NCI-H226 (cell line): ENCODE measurements at places on chromosomes 2 and 18.
A peak's percentile ranks its signal among the peaks of the same experiment; 100 is the strongest.

- DNase-seq, result no peak
These were observed 59.1 kb downstream of the ARL4C start for GRCh38 chr2:234437642-234438304.

- DNase-seq, result no peak
These were observed 33.1 kb downstream of the IRS1 start for GRCh38 chr2:226766352-226767055.

DNA sequence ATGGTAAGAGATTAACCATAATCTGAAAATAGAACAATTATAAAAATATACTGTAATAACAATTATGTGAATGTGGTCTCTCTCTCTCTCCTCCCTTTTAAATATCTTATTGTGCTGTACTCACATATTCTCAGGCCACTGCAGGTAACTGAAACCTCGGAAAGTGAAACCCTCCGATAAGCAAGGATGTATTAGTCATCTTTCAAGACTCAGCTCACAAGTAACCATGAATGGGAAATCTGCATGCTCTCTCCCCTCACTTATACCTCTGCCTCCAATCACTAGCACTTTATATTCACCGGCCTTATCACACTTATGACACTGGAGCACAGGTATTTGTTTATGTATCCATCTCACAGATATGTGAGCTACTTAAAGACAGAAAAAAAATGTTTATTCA is 139.7 kb downstream of the LRP2 start:
- peak; percentile 32 for DNase-seq

DNA sequence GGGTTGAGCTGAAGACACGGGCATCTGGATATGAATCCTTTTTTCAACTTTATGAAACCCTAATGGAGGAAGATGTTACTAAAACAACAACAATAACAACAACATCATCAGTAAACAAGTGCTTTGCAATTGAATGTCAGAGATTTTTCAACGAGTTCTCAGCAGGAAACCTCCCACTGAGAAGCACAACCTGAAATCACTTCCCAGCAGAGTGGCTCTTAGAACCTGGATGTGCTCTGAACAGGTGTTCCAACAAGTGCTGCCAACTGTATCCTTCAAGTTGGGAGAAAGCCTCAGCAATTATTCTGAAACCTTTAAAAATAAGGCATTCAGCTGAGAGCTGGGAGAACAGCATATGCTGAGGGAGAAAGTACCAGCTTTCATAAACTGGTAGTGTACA is 1622.7 kb upstream of the CELF4 start:
- no peak for DNase-seq

GRCh38 chr18:78482378-78482777 is 497.2 kb upstream of the SALL3 start:
- no peak for DNase-seq

GRCh38 chr2:45102579-45103117 is 93.4 kb upstream of the SIX2 start:
- no peak for DNase-seq

DNA sequence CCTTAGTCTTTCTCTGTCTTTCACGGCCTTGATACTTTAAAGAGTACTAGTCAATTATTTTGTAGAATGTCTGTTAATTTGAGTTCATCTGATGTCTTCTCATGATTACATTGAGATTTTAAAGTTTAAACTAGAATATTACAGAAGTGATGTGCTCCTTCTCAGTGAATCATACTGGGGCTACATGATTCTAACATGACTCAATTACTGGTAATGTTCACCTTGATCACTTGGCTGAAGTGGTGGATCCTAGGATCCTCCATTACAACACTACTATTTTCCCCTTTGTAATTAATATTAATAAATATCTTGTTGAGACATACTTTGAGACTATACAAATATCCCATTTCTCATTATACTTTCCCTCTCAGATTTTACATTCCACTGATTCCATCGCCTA is 148.5 kb downstream of the CAMKMT start:
- peak; percentile 27 for DNase-seq

GRCh38 chr2:65628156-65628555 is 195.8 kb upstream of the SPRED2 start:
- no peak for DNase-seq

DNA sequence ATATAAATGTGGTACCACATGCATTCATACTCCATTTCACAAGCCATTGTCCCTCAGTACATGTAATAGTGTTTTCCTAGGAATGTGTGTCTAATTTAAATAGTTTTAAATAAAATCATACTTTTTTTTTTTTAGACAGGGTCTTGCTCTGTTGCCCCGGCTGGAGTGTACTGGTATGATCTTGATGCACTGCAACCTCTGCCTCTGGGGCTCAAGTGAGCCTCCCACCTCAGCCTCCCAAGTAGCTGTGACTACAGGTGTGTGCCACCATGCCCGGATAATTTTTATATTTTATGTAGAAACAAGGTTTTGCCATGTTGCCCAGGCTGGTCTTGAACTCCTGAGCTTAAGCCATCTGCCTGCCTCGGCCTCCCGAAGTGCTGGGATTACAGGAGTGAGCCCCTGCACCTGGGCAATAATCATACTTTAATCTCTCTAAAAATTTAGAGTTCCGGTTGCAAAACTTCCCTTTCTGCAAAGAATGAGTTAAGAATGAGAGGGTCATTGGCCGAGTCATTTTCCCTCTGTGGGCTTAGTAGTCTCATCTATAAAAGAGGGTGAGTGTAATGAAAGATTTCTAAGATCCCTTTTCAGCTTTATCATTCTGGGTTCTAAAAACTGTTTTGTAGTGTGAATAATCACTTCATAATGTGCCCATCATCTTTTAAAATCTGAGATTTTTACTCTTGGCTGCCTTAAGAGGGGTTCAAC is 116.0 kb upstream of the PELI1 start:
- no peak for DNase-seq

DNA sequence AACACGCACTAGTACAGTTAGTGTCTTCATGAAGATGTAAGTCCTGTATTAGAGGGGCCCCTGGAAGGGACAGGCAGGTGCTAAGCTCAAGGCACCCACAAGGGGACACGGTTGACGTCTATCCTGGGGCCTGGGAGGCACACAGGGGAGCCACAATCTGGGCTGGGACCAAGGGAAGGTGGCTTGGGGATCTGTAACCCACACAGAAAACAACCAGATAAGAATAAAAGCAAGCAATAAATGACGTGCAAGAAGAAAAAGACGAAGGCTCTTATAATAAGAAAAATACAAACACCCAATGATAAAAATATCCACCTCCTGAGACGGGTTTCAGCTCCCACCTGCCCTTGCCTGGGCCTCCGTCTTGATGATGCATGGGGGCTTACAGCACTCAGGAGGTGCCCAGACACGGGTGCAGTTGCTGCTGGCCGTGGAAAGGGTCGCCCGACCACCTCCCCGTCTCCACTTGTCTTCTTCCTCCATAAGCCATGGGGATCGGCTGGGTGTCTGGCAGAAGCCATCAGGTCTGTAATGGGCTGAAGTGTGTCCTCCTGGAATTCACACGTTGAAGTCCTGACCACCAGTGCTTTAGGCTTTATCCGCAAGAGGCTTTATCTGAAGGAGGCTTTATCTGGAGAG is 73.9 kb downstream of the TWIST2 start:
- DNase-seq, result no peak

- no peak for DNase-seq
These were observed 197.5 kb upstream of the FN1 start for GRCh38 chr2:215633360-215633759.

DNA sequence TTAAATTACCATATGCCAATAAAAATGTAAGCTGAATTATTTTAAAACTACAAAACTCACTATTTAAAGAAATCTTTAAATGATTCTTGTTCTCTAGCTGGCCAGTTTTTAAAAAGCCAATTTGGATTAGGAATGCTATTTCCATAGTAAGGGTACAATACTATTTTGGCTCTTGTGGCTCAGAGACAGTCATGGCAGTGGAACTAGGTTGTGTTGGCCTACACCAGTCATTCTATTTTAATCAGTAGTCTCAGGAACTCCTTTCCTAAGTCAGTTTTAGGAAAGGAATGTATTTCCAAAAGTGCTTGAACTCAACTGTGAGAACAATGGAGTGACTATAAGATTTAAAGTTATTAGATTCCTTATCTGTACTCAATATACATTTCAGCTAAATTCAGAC is 5.9 kb downstream of the BOLL start:
- no peak for DNase-seq

GRCh38 chr2:98086491-98087446 is at the start of gene VWA3B:
TSS of gene VWA3B (plus strand) at chr2:98087167. CDS start at chr2:98093093, 5,926 bp downstream.
- DNase-seq, result no peak

DNA sequence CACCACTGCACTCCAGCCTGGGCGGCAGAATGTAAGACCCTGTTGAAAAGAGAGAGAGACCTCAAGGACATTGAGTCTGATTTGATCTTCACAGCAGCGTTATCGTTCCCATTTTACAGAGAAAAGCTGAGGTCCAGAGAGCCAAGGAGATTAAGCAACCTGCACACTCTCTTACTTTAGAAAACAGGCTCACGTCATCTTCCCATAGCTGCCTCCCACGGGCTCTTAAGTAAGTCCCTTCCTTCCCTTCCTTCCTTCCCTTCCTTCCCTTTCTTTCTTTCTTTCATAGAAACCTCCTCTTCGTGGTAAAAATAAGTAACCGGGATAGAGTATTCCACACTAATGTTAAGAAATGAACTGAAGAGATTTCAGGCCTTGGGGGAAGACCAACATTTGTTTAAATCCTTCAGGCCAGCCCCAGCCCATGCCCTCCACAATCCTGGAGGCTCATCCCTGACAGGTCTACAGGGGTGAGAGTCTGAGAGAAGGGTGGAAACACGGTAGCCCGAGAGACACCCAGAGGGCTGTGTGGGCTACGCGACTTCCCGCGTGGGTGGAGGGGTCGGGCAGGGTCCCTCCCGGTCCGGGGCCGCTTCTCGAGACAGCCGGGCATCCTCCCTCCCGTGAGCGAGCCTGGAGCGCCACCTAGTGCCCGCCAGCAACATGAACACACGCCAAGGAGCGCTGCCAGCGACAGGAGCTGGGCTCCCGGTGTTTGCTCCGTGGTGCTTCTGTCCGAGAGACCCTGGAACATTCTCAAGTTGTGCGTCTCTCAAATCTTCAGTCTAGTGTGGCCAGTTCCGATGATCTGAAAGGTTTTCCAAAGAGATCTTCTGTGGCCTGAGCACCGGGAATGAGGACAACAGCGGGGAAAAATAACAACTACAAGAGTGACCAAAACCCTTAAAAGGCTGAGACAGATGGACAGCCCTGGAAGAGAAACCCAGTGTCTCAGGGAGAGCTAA is 160.3 kb downstream of the INO80D start:
- peak; percentile 18 for DNase-seq

DNA sequence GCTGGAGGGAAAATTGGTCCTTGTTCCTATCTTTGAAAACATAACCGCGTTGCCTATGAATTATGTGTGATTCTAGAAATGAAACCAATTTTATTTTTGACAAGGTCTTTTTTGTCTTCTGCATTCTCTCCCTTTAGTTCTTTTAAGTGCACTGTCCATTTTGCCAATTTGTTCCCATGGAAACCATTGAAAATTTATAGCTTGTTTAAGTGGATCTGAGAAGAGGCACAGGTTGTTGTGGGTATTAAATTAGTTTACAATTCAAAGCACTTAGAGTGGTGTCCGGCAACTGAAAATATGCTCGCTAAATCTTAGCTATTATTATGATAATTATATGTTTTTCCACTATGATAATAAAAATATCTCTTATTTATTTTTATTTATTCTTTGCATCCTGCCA is 107.5 kb upstream of the FSHR start:
- DNase-seq, result no peak

- DNase-seq, result no peak
These were observed 17.5 kb upstream of the FAHD2A start for GRCh38 chr2:95384854-95385569.

DNA sequence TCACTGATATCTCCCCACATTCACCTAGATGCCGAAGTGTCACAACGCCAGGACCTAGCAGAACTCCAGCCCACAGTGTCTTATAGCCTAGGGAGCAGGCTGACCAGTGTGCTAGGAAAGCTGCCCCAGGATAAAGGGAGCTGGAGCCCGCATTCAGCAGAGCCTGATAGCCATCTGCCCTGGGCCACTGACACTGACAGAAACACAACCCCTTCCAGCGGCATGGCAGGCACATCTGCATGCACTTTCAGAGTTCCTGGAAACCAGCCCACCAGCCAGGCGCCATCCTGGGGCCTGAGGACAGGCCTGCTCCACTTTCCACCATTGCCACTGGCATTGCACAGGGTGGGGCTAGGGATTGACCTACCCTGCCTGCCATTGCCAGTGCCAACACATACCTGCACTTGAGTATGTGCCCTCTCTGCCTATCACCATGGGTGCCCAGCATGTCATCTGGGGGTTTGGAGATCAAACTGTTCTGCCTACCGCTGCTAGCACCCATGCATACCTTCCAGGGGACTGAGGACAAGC is 290.1 kb upstream of the KLHL14 start:
- no peak for DNase-seq

DNA sequence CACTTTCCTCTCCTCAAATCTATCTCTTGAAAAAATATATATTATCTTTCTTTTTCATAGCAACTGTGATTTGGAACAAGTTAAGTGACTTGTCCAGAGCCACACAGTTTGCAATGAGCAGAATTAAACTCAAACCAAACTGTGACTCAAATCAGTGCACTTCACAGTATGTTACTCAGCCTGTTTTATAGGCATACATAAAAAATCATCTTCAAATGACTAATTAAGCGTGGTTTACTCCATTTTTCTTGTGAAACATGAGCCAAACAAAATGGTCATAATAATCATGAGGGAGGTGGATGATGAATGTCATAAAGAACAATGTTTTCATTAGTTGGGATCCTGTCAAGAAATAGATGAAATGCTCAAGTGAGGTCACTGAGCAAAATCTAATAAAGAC is 6.1 kb upstream of the CCDC178 start:
- no peak for DNase-seq

DNA sequence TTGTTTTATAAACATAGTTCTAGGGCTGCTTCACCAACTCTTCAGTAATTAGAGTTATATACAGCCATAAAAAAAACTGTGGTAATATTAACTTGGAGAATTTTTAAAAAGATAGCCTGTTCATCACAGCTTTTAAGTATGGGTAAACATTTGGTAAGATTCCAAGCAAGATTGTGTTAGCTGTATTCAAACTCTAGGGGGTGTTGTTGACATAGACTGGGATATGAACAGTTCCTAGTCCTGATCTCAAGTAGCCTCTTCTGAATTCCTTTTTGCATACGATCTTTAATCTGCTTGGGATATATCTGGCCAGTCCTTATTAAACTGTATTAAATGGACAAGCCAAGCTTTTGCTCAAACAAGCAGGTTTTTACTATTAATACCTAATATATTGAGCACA is 13.4 kb downstream of the NOP58 start:
- DNase-seq, result peak; percentile 2
